ENCODE measurements at places on chromosomes 2 and 18.

- DNase-seq = no peak
These were observed 76.4 kb downstream of the ITGB1BP1 start for GRCh38 chr2:9346885-9347284.

DNA sequence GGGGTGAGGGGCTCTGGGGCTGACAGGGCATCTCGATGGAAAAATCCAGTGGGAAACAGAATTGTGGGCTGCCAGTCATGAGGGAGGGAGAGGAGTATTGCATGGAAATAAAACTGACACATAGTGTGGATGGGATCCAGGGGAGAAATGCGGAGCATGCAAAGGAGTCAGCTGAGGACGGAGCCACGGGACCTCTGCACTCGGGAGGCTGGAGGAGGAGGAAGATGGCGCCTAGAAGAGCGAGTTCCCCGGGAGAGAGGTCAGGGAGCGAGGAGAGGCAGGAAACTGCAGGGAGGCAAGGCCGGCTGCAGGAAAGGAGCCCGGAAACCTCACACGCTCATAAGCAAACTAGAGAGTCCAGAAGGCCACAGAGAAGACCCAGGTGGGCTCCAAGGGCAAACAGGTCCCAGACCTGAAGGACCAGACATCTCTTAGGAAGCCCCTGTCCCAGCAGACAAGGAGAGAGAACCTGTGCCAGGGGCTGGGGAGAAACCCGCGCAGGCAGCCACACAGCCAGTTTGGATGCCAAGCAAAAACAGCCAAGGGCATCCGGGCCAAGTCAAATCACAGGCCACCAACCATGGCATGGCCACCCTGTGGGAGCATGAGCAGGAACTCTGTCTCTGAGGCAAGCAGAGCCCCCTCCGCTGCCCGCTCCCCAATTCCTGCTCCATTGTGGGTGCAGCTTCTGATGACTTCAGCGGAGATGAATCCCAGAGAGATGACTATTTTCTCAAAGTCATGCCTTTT is 218.8 kb upstream of the ID2 start:
- DNase-seq = no peak

- no peak for DNase-seq
These were observed 34.9 kb upstream of the DYNC1I2 start for GRCh38 chr2:171652416-171652785.

GRCh38 chr2:188251034-188251433 is 40.6 kb upstream of the GULP1 start:
- DNase-seq = no peak

DNA sequence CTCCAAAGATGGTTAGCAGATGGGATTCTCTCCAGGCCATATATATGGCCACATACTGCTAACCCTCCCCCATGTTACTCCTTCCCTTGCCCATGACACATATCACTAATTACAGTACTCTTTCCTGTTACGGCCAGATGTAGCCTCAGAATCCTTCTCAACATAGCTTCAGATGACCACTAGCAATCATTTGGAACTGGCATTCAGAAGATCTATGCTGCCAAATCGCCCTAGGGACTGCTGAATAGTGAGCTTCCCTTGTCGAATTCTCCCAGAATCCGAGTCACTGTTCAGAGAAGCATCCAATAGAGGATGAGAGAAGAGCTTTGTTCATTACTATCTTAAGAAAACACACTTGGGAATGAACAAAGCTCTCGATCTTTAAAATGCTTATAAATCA is 121.2 kb upstream of the TANK start:
- DNase-seq = no peak

DNA sequence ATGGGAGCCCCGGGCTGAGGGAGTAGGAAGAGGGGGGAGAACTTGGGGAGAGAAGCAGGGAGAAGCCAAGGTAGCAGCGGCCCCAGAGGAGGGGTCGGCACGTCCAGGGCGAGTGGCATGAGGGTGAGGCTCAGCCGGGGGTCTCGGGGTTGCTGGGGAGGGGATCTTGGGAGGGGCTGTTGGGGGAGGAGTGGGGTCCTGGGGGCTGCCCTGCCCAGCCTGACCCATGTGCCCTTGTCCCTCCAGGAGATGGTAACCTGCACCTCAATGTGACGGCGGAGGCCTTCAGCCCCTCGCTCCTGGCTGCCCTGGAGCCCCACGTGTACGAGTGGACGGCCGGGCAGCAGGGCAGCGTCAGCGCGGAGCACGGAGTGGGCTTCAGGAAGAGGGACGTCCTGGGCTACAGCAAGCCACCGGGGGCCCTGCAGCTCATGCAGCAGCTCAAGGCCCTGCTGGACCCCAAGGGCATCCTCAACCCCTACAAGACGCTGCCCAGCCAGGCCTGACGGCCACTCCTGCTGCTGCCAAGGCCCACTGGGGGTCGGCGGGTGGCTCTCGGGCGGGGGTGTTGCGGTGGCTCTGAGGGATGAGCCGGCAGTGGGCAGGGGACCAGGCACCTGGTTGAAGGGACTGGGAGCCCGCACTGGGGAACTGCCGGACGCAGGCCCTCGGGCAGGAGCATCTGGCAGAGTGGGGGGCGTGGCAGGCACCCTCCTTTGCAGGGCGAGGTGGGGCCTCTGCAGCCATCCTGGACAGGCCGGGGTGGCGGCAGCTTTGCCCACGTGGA is 9.0 kb upstream of the GAL3ST2 start:
- no peak for DNase-seq

DNA sequence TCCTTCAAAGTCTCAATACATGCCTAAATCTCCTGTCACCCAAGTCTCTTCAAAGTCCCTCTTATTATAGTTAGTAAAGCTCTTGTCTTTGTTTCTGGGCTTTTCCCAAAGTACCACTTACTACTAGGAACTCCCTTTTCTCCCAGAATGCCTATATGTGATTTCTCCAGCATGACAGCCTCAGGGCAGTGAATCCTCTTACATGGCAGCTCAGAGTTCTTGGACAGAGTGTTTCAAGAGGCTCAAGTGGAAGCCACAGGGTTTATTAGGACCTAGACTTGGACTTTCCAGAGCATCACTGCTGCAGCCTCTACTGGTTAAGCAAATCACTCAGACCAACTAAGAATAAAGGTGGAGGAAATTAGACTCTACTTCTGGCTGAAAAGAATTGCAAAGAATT is 98.9 kb downstream of the CSRNP3 start:
- DNase-seq = no peak

- DNase-seq = no peak
These were observed 77.8 kb upstream of the HS6ST1 start for GRCh38 chr2:128396500-128396891.

DNA sequence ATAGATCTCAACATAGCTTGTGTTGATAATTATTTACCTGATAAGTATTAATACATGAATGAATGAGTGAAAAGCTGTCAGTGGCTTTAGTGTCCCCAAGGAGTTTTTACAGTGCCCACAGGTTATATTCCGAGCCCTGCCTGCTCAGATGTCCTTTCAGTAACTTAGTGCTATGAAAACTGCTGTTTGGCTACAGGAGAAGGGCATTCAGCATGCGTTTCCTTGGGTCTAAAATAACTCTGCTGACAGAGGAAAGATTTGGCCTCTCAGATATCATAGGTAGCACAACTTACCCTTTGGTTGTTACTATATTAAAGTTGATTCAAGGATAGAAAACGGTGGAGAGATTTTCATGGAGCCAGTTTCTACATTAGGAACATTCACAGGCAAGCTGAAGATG is 241.0 kb downstream of the ETAA1 start:
- DNase-seq = no peak

DNA sequence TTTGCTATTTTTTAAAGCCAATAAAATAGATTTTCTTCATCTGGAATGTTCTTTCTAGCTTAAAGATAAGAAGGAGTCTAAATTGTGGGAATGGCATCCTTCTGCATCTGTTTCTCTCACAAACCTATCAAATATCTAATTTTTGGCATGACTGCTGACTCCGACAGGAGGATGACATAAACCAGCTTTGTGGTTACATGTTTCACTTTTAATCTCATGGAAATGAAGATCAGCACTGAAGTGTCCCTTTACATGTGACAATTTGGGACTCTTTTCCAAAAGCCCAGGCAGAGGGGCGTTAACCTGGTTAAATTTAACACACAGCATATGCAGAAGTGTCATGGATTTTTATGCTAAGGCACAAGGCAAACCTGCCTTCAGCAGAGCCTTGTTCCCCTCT is 694.7 kb downstream of the ARHGAP15 start:
- no peak for DNase-seq

DNA sequence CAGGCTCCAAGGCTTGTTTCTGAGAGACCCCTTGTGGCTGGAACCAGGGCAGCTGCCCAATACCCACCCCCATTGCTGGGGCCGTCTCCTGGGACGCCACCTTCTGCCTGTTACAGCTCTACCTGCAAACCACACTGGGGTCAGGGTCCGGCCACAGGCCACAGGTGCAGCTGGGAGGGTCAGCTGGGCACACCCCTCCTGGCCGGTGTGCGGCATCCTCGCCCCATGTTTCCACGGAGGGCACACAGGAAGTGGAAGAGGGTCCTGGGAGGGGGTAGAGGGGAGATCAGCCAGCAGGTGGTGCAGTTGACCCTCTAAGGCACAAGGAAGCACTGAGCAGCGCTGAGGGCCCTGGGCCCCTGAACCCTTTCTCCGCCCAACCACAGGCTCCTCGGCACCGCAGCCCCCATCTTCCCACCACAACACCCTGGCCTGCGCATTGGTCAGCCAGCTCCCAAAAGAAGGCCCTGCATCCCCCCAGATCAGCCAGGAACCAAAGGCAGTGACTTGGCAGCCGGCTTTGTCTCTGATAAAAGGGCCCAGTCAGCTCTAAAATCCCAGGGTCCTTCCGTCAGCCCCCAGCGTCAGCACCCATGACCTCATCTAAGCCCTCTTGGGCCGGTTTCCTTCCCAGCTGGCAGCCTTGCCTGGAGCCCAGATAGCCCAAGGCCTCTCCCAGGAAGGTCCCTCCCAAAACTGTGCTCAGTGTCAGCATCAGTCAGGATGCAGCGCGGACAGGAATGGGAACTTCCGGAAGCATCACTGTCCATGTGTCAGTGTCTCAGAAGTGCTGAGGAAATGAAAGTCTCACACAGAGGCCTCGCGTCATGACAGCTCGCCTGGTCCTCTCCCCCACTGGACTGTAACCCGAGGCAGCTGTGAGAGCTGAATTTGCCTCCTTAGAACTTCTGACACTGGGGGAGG is 1.7 kb downstream of the ERFE start:
- DNase-seq = no peak

All from stimulated activated CD8-positive, alpha-beta memory T cell treated with anti-CD3 and anti-CD28 coated beads, Interleukin-7, amount 100 ng/mL, for 1 hour (primary cell).